ENCODE measurements at places on chromosomes 2 and 18.

- DNase-seq: no peak
Observed at GRCh38 chr18:47901624-47902362, 28.7 kb downstream of the SMAD2 start.

- no peak for DNase-seq
Observed at GRCh38 chr2:36405183-36405582, 49.6 kb downstream of the CRIM1 start.

DNA sequence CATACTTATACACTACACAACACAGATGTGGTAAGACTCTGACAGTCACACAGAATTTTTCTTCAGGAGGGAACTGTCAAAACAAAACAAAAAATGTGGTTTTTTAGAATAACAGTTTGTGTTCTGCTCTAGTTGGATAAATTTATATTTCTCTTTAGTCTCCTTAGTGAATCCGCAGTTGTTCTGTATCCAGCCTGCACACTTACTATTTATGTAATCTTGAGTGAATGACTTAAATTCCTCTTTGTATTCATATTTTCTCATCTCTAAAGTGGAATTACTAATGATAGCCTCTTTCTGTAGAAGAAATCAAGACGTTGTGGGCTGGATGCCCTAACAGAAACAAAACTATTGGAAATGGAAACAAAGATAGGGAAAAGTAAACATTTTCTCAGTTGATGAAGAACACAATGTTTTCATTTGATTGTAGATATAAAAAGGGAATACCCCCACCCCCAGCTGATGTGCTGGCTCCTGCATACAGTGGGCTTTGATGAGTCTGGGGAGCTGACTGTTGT, 375.2 kb downstream of the TRIB2 start:
- DNase-seq: no peak

DNA sequence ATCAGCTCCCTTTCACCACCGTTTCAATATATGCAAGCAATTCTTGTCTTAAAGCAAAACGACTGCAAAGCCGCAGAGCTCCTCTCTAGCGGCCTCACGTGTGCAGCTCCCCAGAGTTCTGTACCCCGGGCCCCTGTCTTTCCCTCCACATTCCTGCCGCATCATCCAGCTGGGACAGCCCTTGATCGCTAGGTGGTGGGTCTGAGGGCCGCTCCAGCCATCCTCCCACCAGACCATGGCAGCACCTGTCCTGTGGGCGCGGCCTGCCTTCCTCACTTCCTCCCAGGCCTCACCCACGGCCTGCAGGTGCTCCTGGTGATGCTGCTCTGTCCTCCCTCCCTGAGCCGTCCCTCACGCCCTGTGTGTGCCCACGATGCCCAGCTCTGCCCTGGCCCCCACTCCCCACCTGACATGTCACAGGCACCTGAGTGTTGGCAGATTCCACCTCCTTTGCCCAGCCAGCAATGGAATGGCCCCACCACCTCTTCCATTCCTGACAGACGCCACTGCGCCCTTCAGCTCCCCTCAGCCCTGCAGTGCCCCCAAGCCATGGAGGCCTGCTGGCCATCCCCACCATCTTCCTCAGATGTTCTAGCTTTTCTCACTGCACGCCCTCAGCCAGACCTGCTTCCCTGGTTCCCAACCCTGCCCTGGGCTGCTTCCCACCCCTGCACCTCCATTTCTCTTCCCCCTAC, 15.3 kb upstream of the ALLC start:
- DNase-seq: no peak

GRCh38 chr2:161088658-161089350, 71.4 kb upstream of the TANK start:
- no peak for DNase-seq

GRCh38 chr2:200306931-200307723, 634 bp downstream of the SPATS2L start:
- peak; percentile 53 for DNase-seq

DNA sequence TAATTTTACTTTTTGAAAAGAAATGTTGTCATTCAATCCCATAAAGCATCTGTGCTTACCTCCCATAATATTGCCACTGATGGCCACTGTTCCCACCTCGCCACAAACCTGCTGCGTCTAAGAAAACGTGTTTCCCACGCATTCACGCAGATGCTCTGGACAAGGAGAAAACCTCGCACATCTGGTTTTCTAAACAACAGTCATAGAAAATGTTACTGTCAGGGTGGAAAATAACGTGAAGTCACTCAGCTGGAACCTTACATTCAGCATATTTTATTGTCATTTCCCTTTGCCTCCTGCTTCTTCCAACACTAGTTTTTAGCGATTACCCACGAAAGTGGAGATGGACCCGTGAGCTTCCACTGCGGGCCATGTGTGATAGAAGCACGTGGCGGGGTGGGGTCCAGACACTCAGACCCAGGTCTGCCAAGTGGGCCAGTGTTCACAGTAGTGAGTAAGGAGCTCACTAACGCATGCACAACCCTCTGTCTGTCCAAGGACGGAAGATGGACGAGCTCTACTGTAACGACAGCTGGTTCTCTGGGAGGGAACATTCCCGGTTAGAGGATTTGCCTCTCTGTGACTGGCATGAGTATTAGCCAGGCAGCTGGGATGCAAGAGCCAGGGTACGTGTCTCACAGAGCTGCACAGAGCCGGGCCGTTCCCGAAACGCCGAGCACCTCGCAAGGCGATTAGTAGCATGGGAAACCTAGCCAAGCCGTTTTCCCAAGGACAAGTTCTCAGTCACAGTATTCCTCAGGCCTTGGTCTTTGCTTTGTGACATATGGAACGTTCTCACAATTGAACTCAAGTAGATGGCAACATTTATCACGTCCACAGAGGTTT, 94.5 kb downstream of the MTCL1 start:
- no peak for DNase-seq

- peak; percentile 7 for DNase-seq
Observed at GRCh38 chr2:132489150-132489549, 72.5 kb downstream of the GPR39 start.

GRCh38 chr2:238835726-238836301, 12.1 kb upstream of the TWIST2 start:
- DNase-seq: no peak

Measured in activated CD4-positive, alpha-beta T cell treated with anti-CD3 and anti-CD28 coated beads for 36 hours (primary cell).